ENCODE measurements at places on chromosomes 5 and 9.

- no peak for DNase-seq
Observed at GRCh38 chr5:170523142-170523551, 19.3 kb downstream of the KCNIP1 start.

DNA sequence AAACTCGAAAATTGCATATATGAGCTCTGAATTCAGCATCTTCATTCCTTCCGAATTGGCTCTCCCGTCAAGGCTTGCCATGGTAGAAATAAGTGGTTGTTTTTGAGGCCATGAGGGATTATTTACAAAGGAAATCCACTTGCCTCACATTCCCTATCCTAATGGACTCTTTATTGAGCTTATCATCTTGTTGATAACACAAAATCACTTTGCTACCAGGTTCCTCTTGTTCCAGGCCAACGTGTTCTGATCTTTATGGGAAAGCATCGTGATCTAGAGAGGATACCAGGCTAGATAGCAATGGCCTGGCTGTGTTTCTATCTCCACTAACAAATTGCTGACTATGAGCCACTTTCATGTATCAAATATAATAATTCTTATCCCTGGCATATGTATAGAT, 811.7 kb downstream of the TLR4 start:
- no peak for DNase-seq

DNA sequence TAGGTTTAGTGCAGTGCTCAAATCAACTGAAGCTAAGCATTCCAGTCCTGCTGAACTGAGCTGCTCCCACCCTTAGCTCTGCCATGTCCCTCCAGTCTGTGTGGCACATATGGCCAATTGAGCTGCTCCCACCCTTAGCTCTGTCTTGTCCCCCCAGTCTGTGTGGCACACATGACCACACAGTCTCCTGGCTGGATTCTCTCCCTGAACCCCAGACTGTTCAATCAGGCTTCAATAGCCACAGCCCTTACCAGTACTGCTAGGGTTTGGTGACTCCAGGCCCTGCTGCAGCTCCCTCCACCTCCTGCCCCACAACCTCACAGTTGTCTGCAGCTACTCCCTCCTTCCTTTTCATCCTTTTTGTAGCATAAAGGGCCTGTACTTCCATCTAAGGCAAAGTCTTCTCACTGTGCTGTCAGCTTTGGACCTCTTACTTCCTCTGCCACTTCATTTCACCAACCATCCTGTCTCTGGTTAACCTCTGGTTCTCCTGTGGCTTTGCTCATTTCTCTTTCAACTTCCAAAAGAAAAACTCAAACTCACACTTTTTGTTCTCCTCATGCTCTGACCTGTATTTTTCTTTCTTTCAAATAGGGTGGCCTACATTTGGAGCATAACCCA, 50.8 kb downstream of the ADAMTS12 start:
- no peak for DNase-seq

DNA sequence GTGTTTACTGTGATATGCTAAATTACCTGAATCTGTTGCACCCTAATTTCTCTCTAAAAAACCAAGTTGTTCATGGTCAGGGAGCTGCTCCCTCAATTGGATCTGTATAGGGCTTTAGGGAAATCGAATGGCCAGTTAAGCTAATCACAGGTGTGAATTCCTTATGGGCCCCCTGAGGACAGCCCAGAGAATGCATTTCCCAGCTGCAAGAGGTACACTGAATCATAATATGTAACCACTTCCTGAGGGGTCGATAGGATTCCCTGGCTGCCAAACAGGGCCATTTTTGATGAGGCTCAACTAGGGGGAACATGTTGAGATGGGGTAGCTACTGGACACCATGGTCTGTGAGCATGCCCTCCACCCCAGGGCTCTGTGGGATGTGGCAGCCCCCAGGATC, 478.6 kb downstream of the CCDC171 start:
- no peak for DNase-seq

- no peak for DNase-seq
Observed at GRCh38 chr9:132129535-132129934, 32.3 kb upstream of the NTNG2 start.

DNA sequence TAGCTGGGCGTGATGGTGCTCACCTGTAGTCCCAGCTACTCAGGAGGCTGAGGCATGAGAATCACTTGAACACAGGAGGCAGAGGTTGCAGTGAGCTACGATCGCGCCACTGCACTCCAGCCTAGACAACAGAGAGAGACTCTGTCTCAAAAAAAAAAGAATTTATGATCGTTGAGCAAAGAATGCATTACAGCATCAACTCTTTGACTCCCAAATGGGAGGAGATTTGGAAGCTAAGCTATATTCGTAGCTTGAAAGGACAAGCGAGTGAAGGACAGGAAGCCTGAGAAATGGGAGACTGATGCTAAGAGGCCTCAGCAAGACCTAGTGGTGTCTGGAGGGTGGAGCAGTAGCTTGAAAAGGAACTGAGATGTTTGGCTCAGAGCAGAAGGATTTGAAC, 10.3 kb upstream of the CCIN start:
- DNase-seq: no peak

DNA sequence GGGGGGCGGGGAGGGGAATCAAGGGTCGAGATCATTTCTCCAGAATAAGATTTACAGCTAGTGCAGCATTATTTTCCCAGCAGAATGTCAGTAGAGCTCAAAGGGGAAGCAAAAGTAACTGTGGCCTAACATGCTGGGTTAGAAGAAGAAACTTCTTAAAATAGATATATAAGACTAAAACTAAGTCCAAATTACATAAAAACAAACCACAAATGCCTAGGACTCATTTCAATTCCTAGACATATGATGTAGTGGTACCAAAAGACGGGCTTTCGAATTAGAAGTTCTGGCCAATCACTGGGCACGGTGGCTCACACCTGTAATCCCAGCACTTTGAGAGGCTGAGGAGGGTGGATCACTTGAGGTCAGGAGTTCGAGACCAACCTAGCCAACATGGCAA, 20.8 kb upstream of the MELK start:
- DNase-seq: no peak

- no peak for DNase-seq
Observed at GRCh38 chr5:147481874-147482705, 27.8 kb downstream of the DPYSL3 start.

DNA sequence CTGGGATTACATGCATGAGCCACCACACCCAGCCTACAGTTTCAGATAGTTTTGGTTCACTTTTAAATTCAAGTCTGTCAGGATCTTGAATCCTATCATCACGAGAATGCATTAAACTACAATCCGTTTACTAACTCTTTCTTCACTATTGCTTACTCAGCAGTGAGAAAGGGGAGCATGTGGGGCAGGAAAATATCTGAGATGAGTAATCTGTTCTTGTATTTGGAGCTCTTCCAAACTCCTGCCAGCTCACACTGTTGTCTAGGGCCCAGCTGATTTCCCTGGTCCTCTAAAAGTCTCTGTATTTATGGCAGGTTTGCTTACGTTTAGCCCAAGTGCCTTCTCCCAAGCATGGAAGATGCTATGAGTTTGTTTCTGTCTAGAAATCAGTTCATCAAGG, 152.2 kb downstream of the FGF18 start:
- DNase-seq: no peak

- no peak for DNase-seq
Observed at GRCh38 chr9:87128844-87129493, 181.7 kb upstream of the GAS1 start.

GRCh38 chr5:31410089-31410488, 121.8 kb downstream of the DROSHA start:
- no peak for DNase-seq

DNA sequence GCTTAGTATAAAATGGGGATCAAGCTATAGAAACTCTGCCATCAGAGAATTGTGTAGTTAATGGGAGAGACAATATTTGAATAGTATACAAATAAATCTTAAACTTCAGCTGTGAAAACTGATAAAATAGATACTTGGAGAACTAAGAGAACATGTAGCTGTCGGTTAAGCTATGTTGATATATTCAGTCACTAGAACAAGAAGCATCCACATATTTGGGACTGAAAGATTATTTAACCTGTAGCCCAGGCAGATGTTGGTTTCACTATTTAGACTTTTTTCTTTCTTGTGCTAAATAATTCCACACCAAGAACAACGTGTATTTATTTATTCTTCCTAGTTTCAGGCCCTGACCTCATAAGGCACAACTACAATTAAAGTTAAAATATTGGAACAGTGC, 521.0 kb upstream of the CCNG1 start:
- DNase-seq: no peak

DNA sequence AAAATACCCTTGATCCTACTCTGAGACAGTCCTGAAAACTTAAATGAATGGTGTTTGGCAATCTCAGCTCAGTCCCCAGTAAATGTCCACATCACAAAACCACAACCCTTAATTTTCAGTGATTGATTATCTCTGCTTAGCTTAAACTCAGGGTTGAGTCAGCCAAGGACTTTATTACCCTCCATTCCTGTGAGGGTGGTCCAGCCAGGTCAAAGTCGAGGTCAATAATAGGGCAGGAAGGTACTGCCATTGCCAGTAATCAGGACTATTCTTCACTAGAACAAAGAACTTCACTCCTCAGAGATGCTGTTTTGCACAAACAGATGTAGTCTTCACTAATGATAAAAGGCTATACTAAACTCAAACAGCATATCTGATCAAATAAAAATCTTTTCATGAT, 499.4 kb downstream of the ISL1 start:
- DNase-seq: no peak

DNA sequence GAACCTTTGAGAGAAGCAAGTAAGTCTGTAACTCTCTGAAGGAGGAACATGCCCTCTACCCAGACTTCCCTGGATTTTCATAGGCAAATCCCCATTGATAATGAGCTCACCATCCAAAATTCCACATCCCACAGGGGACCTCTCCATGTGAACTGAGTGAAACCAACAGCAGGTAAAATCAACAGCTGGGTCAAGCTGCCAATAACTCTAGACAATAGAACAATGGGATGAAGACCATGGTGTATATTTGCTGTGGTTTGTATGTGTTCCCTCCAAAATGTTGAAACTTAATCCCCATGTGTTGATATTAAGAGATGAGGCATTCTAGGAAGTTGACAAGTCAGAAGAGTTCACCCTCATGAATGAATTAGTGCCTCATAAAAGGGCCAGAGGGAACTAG, 110.2 kb upstream of the MYO10 start:
- DNase-seq: no peak

DNA sequence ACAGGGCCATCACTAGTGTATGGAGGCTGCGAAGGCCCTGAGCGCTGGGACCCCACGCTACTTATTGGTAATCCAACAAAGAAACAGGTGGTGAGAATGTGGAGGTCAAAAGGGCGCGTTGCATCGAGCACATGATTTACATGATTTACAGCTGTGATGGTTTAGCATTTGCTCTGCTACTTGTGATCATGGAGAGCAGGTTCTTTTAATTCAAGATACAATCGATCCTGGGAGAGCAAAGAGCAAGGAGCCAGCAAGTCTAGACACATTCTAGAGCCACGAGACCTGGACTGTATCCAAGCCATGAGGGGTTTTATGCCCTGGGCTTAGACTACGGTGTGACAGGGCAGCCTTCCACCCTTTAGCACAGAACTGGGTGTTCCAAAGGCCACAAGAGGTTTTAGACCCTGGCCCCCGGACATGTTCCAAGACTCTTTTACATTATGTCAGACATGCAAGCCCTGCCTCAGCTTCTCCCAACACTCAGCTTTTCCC, 47.0 kb upstream of the CLK4 start:
- DNase-seq: no peak

DNA sequence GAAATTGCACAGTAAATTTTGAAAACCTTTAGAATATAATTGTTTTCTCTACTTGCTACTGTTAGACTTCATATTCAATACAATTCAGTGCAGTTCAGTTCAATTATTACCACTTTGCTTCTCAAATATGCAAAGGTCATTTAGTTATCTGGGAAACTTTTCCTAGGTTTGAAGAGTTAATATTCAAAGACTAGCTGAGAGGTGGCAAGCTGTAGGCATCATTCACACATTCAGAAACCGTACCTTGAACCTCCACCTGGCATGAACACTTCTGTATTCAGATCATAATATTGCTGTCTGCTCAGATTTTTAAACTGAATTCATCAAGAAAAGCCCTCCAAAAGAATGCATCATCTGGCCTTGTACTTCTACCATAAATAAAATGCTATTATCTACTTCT, 162.1 kb upstream of the PCSK5 start:
- no peak for DNase-seq

DNA sequence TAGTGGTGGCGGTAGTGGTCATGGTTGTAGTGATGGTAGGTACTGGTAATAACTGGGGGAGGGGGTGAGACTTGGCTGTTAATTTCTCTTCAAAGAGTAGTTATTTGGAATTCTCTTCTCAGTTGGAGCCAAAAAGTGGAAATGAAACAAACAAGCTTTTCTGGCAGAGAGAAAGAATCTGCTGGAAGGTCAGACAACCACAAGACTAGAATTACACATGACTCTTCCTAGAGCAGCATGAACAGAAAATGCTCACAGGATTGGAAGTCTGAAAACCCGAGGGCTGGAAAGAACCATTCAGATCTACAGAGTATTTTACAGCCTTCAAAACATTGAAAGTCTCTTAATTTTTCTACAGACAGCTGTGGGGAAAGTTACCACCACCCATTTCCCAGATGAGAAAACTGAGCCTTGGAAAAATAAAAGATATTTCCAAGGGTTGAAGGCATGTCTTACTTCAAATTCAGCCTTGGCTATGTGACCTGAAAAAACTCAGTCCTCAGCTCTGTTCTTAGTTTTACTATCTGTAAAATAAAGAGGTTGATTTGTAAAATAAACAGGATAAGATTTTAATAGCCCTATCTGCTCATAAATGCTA, 42.9 kb upstream of the TRIM32 start:
- no peak for DNase-seq

DNA sequence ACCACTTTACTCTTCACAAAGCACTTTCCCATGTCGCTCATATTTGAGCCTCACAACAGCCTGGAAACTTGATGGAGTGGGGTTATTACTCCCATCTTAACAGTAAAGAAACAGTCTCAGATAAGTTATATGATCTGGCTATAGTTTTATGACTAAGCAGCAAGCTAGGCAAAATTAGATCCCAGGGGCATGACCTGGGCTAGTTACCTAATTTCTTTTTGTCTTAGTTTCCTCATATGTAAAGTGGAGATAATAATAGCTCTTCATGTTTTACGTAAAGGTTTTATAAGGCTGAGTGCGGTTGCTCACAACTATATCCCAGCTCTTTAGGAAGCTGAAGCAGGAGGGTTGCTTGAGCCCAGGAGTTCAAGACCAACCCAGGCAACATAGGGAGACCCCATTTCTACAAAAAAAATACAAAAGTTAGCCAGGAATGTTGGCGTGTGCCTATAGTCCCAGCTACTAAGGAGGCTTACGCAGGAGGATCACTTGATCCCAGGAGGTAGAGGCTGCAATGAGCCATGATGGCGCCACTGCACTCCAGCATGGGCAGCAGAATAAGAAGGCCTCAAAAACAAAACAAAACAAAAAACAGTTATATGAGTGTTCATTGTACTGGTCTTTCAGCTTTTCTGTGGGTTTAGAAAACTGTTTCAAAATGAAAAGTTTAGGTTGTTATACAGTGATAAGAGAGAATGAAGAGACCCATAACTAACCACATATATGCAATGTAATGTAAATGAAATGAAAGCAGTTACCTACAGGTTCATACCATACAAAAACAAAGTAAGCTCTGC, 6.5 kb upstream of the PLIN2 start:
- no peak for DNase-seq

GRCh38 chr5:118293378-118293777, 695.0 kb downstream of the DTWD2 start:
- DNase-seq: no peak
